Stimulated activated CD4-positive, alpha-beta T cell treated with anti-CD3 and anti-CD28 coated beads, Interleukin-2, amount 100 ng/mL, for 48 hours (primary cell): ENCODE measurements at places on chromosomes 5 and 9.

DNA sequence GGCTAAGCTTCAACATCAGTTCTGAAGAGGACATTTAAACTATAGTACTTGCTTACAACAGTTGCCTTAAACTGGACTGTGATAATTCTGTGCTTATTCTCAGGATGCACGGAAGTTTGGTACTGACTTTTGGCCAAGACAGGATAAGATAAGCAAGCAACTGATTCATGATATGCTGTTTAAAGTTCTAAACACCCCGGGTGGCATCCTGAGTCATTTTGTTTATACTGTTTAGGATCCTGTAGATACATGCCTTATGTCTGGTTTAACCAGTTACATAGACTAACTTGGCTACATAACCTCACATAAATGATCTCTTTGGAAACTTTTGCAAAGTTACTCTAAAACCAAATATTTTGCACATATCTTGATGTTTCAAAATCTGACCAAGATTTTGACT lies 95.9 kb downstream of the CDH9 start:
- DNase-seq: no peak

DNA sequence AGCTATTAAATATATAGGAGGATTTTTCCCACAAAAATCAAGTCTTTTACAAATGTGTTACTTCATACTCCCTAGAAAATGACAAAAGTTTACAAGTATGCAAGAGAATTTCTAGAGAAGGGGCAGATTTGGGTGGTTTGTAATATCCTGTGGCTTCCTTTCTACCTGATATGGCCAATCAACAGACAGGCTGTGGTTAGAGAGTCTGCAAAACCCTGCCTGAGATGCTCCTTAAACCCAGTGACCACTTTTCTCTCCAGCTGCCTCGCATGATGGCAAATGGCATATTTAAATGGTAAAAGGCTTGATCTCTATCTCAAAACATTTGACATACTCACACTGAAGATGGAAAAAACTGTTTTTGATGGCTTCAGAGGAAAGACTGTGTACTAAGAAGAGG lies 550.1 kb upstream of the ZNF462 start:
- DNase-seq: no peak

DNA sequence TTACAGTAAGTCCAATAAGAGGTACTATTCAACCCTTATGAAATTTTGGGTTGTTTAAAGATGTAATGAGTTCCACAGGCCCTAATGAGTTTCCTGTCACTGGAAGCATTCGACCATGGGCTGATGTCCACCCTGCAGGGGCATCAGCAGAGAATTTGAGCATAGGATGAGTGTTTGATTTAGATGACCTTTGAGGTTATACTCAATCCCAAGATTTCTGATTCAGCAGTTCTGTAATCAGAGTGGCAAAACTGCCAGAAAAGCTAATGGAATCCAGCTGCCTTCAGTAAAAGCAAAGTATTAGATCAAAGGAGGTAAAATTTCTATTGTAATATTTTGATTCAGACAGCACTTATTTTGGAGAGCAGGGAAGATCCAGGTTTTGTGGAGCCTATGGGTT lies 68.3 kb downstream of the COX7C start:
- no peak for DNase-seq

DNA sequence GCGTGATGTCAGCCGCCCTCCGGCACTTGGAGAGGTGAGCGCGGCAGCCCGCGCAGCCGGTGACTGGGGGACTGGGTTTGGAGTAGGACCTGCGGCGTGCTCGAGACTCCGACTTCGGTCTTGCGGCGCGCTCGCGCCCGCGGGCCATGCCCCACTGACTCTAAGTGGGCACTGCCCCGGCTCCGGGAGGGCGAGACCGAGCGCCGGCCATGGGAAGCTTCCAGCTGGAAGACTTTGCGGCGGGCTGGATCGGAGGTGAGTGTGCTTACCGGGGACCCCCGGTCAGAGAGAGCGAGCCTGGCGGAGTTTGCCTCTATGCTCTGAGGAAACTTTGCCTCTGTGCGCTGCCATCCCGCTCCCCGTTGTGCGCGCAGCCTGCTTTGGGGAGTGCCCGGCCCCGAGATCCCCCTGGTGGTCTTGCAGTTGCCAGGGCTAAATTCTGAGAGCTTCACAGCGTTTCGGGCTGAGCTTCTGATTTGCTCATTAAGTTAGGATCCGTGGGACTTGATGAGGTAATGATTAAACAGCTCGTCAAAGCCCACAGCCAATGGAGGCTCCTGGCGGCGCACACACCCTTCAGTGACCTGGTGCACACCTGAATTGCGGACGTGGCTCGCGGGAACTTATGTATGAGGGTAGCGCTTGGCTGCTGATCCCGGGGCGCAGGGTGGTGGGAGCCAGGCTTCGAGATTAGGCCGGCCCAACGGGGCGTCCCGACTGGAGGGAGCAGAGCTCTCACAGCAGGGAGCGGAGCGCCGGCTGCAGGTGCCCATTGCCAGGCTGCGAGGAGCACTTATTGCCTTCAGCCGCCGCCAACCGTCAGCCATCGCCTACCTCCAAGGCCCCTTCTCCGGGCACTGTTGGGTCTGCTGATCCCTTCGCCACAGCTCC lies at the start of gene SLC25A48:
TSS of gene SLC25A48 (plus strand) at position 25 of the 891 bp plus-strand sequence. CDS start at position 210, 185 bp downstream.
- no peak for DNase-seq

- DNase-seq: no peak
Observed at GRCh38 chr9:124352616-124353015, 62.6 kb downstream of the PSMB7 start.

GRCh38 chr5:104733063-104733669 lies 1170.6 kb upstream of the NUDT12 start:
- DNase-seq: no peak

GRCh38 chr5:114250536-114250935 lies 111.3 kb upstream of the KCNN2 start:
- DNase-seq: no peak

DNA sequence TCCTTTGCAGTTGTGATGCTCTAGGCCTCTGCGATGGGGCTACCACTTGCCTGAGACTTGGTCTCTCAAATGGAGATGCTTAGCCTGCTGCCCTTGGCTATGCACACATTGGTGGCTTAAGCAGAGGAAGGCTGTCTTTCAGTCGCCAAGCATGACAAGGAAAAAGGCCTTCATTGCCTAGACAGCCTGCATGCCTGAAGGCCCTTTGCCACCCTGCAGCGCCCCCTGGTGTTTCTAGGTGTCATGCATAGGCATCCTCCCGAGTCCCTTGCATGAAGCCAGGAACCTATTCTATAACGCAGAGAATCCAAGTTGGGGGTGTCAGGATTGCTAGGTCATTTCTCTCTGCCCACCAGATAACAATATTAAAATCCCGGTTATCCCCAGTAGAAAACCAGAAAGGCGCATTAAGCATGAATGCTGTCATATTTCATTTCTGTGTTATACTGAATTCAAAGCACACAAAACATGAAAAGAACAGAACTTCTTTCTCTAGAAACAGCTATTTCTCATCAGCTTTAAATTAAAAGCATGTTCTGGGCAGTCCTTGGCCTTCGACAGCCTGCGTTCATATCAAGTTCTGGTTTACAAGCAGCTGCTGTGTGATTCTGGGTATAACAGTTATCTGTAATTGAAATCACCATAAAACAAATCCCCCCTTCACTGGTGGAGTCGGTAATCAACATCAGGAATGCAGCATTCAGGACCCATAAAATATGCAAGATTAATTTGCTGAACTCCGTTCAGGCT lies 59.7 kb upstream of the TRPC7 start:
- DNase-seq: peak; percentile 52

DNA sequence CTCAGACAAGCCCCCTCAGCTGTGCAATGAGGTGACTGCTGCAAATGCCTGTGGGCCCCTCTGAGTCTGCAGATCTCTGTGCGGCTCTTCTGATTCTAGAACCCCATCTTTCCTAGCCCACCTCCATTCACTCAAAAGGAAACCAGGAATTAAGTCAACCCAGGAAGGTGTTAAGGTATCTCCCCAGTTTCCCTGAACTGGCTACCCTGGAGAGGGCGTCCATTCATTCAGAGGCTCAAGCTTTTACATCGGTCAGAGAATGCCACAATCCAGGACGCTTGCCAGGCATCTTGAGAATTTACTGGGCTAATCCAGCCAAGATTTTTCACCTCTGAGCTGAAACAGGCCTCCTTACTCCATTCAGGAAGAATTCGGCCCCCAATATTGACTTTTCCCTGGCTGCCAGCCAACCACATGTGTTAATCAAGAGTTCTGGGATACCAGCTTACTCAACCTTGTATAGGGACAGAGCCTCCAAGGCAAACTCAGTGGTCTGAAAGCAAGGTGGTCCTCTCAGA lies 889 bp upstream of the ADAMTS12 start:
- no peak for DNase-seq

DNA sequence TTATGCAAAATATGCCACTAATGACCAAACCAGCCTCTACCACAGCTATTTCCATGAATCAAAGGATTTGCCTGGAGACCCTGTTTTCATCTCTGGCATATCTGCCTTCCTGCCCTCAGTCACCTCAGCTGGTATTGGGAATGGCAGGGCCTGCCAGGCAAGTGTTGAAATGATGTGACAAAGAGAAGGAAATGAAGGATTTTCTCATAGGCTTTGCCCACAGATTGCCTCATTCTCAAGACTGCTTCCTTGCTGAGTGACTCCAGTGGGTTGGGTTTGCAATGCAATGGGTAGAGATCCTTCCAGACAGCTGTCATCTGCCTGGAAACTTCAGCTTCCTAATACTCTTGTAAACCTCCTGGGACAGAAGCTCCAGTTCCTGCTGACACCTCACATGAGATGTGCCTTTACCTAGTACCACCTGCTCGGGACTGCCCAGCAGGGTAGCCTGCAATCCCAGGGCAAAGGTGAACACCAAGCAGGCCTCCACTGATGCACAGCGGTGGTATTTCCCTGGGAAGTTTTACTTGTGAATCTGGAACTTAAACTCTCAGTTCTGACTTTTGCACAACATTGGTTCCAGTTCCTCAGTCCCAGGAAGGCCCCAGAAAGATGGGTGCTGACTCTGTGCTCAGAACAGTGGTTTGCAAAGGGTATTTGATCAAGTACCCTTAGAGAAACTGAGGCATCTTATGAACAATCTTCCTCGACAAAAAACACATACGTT lies 64.8 kb upstream of the SLC1A1 start:
- DNase-seq: no peak

DNA sequence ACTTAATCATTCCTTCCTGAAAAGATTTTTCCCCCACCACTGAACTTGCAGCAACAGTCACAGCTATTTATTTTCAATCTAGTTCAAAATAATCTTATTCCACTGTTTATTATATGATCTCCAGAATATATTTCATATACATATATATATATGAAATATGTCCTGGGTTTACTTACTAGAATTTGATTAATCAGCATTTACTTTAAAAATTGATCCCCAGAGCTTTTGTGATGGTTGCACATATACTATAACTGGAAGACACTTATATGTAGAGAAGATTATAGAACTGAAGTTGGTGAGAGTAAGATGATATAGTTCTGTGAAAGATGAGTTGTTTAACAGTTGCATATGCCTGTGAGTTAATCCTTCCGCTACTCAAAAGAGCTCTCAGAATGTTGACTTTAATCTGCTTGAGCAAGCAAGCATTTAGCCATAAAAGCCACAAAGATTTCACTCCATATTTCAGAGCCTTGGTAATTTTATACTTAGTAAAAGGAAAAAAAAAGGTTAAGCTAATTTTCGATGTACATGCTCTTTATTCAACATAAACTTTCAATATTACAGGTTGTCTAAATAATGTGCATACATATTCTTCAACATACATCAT lies 399.3 kb upstream of the CDH9 start:
- no peak for DNase-seq

- DNase-seq: no peak
Observed at GRCh38 chr5:173549644-173550043, 66.8 kb downstream of the BOD1 start.

DNA sequence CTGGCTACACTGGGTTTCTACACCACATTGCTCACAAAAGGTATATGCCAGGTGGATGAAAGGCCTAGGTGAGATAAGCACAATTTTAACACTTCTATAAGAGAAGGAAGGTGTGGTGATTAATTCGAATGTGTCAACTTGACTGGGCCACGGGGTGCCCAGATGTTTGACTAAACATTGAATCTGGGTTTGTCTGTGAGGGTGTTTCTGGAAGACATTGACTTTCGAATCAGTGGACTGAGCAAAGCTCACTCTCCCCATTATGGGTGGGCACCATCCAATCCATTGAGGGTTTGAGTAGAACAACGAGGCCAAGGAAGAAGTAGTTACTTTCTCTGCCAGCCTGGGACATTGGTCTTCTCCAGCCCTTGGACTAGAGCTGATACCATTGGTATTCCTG lies 78.2 kb upstream of the COL5A1 start:
- DNase-seq: no peak

DNA sequence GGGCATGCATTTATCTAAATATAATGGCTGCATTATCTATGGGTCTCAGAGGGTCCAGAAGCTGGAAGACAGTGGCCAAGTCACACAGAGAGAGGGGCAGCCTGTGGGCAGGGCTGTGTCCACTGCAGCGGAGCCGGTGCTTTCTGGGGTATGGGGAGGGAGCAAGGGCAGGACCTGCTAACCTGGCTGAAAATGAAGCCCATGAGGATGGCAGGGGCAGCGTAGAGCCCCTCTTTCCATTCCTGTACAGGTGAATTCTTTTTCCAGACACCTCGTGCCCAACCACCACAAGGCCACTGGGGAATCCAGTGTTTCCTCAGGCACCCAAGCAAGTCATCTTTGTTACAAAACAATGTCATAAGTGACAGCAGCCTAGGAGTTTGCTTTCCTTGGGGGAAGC lies 305.9 kb upstream of the IRX4 start:
- no peak for DNase-seq

DNA sequence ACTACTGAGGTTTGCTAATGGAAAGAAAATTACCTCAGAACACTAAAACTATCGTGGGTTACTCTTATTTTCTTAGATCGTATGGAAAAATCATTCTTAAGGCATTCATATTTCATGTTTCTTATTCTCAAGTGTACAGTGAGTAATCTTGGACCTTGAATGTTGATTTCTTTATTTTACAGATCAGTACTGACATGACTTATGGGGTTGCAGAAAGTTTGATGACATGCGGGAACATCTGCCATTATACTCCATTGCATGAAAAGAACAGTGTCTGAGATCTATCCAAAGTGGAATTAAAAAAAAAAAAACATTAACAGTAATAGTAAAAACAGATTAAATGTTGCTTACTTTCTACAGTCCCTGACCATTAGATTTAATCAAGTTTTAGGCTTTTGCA lies 1290.2 kb upstream of the WWC1 start:
- no peak for DNase-seq

DNA sequence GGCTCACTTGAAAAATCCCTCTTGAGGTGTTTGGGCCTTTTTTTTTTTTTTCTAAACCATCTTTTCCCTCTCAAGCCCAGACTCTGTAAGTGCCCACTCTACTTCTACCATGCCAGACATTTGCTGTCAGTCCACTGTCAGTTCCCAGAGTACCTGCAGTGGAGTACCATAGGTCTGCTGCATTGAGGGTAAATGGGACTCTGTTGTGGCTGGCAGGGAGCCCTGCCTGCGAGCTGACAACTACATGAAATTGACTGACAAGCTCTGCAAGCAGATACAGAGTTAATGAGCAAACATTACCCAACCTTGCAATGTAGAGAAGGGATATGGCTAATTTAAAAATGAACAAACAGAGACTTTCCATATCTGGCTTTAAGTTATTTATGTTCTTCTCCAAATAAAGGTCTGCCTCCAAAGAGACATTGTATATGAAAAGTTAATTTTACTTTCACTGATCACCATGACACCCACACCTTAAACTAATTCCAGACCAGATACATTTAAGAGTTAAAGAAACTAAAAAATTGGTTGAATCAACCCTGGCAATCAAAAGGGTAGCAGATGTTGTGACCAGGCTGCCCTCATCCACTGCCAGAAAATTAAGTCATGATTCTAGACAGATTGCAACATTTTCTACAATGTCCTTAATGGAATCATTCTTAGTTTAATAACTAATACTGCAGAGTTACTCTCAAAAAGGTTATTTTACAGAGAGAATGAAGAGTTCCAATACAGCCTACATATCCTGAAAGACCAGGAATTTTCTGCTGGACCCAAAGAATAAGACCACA lies 100.4 kb upstream of the PAM start:
- DNase-seq: no peak
